CD4-positive, alpha-beta T cell (primary cell): ENCODE measurements at places on chromosomes 6 and 20. TPM values are rescaled to one million over a fixed set of nuclear protein-coding genes. Genes with fewer than 3 reads are reported as not detected.

GRCh38 chr20:13081877-13082276 is 73.1 kb downstream of the SPTLC3 start:
- DNase-seq = no peak

The C6orf118 gene
- not detected for total RNA-seq

The ABCF1 gene
- 86.1 TPM for total RNA-seq

The FNDC11 gene
- total RNA-seq = 1.7 TPM
